ENCODE measurements at places on chromosomes 7 and 10.

DNA sequence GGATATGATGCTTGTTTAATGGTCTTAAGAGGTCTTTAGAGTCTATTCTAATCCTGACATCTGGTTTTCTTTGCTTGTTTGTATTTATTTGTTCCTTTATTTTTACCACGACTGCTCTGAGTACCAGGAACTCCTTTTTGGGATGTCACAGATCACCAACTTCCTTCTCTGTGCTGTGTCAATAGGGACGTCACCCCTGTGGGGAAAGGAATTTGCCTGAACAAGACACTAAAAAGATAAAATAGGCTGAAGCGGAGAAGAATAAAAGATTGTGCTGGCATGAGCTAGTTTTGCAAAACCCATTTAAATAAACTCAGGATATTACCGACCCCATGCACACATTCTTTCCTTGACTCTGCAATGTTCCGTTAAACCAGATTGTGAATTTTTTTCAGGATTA is 27.7 kb downstream of the MGMT start:
- DNase-seq, result no peak

DNA sequence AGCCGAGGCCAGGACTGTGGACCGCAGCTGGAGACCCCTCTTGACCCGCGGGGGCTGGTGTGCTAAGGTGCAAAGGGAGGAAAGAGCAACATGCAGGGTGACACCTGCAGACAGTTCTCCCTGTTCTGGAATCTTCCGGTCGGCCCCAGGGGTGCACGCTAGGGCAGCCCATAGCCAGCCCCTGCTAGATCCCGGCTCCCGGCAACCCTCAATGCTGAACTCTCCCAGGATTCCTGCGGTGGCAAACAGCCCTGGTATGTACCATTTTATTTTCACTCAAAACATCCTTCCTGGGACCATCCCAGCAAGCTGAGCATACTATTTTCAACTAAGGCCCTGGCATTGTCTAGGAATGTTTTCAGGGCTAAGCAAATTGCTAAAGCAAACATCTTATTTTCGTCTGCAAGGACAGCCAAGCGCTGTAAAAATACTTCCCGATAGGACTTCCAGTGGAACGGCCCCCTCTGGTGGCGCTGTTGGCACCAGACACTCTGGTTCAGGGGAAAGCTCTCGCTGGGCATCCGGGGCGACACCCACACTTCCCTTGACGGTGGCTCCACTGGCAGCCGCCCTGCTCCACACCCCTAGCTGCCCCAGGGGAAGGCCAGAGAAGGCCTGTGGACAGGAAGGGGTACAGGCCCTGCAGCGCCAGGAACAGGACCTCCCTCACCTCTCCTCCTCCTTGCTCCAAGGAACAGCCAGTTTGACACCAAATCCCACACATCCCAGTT is 99.4 kb downstream of the CTBP2 start:
- DNase-seq, result peak; percentile 87

DNA sequence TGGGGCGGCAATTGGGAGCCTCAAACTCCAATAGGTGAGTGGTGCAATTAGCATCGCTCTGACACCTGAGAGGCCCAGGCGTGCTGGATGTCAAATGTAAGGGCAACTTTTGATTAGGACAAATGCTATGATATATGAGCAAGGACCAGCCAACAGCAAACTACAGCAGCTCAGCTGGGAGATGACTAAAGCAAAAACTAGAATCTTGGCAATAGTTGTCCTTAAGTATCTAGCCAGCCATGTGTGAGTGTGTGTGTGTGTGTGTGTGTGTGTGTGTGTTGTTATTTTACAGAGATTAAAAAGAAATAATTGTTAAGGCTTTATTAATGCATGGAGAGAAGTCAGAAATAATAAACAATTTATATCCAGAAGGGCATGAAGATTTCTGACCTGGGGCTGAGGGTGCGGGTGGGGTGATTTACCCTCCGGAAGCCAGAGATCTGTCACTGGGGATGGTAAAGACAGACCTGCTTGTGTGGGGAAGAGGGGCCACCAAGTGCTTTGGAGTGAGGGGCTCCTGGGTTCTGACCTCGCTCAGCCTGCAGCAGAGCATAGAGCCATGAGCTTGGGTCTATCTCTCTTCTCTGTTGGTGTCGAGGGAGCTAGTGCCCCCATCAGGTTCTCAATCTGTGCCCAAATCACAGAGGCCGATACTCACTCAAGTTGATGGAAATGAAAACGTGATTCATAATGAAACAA is 77.3 kb downstream of the EMX2 start:
- DNase-seq, result no peak

GRCh38 chr10:82394122-82394521 is 519.1 kb downstream of the NRG3 start:
- no peak for DNase-seq

GRCh38 chr10:46290101-46290886 is 3.5 kb downstream of the ANTXRL start:
- DNase-seq, result no peak

GRCh38 chr10:119135513-119135881 is 30.0 kb downstream of the SFXN4 start:
- peak; percentile 88 for DNase-seq

GRCh38 chr7:127781081-127781480 is 129.1 kb downstream of the SND1 start:
- no peak for DNase-seq

DNA sequence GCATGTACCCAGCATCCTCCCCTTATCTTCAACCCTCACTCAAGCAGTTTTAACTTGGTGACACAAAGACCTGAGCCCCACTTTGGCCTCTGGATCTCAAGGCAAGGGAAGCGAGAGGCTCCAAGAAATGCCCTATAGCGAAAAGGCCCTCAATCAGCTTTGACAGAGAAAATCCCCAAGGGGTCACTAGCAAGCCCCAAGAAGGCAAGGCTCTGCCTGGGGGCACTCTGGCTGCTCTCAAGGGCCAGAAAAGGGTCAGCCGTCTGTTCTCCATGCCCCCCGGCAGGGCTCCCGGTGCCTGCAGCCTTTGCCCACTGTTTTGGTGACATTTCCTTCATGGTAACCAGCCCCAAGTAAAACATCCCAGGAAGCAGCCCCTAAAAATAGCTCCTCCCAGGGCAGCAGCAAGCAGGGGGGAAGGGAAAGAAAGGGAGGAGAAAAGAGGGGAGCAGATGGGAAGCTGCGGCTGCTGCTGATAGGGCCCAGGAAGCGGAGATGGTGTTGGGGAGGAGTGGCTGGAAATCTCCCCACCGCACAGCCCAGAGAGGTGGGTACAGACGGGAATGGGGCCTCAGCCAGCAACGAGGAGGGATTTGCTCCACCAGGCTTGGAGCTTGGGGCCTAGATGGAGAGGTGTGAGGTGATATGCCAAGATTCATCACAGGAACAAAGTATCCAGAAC is 7.1 kb downstream of the CAMK2G start:
- peak; percentile 39 for DNase-seq

- no peak for DNase-seq
These were observed 44.5 kb downstream of the ZWINT start for GRCh38 chr10:56316603-56317002.

GRCh38 chr7:94813917-94814316 is 93.5 kb upstream of the PPP1R9A start:
- no peak for DNase-seq

- DNase-seq, result no peak
These were observed 139.6 kb downstream of the PTPN20 start for GRCh38 chr10:47050618-47051455.

- DNase-seq, result no peak
These were observed 53.9 kb downstream of the ACADSB start for GRCh38 chr10:123062726-123063125.

DNA sequence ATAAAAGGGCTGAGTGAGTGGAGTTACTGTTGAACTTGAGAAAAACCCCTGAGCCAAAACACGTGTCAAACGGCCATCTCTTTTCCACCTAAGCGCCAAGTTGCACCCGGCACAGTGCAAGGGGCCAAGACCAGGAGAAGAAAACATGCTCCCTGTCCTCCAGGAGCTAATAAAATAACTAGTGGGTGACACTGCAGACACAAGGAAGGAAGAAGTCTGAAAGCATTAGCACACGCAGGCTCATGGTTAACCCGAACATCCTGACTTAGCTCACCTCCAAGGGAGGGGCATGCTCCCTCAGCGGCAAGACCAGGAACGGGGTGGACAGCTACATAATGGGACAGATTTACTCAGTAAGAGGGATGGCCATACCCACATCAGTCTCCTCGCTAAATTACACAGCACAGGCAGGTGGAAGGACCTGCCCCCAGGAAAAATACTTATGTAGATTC is 65.0 kb downstream of the PIP4K2A start:
- DNase-seq, result no peak

DNA sequence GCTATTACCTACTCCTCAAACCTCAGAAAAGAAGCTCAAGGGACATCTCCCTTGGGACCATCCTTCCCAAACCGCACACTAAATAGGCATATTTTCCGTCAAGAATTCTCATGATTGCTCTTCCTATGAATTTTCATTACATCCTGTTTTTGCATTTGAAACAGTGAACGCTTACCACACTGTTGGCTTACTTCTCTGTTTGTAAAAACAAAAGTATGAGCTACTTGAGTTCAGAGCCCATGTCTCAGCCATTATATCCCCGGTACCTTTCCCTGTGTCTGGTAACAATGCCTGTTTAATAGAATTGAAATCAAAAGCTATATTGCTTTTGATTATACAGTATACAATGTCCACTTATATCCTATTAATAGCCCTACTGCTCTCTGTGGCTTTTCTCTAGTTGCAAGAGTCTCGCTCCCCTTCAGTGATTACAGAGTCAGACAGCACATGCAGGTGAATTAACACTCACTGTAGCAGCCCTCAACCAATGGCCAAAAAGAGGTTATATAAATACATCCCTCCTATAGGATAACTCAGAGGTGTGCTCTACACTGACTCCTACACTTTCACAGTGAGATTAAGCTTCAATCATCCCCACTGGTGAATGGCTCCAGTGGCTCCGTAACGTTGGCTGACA is 264.4 kb downstream of the SORCS1 start:
- DNase-seq, result no peak

DNA sequence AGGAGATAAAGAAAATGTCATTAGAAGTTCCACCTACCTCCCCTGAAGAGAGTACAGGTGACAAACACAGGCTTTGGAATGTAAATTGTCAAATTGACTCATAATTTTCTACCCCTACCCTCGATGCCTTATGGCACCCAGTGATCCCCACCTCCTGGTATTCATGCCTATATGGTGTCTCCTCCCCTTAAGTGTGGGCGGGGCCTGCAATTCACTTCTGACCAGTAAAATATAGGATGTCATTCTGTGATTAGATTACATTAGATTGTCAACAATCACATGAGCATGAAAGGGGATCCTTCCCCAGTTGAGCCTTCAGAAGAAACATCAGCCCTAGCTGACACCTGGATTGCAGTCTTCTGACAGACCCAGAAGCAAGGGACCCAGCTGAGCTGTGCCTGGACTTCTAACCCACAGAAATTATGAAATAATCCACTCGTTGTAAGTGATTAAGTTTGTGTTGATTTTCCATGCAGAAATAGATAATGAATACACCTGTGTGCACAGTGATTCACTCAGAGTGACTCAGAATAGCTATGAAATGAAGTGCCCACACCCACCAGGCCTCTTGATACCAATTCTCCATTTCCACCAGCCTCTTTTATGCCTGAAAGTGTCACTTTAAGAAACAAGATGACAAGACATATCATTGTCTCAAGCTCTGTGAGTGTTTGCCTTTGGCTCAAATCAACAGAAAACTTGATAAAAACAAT is 8.5 kb upstream of the SLC39A12 start:
- DNase-seq, result no peak

GRCh38 chr7:143408252-143408685 is 387 bp downstream of the EPHA1 start:
- DNase-seq, result no peak

DNA sequence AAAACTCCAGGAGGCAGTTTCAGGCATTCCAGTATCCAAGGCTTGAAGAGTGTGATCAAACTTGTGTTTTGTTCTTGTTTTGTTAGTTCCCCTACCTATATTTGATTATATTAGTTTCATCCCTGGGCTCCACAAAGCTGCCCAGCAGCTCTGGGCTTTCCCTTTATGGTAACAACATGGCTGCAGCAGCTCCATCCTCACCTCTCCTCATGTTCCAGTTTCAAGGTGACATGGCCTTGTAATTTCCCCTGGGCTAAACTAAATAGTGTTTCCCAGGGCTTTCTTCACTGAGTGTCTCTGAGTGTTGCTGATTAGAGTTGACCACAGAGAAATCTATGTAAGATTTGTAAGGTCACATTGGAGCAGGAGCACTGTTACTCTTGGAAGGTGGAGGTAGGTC is 83.4 kb downstream of the MACC1 start:
- no peak for DNase-seq

- peak; percentile 37 for DNase-seq
These were observed 113.0 kb downstream of the LRMDA start for GRCh38 chr10:75544386-75544785.

DNA sequence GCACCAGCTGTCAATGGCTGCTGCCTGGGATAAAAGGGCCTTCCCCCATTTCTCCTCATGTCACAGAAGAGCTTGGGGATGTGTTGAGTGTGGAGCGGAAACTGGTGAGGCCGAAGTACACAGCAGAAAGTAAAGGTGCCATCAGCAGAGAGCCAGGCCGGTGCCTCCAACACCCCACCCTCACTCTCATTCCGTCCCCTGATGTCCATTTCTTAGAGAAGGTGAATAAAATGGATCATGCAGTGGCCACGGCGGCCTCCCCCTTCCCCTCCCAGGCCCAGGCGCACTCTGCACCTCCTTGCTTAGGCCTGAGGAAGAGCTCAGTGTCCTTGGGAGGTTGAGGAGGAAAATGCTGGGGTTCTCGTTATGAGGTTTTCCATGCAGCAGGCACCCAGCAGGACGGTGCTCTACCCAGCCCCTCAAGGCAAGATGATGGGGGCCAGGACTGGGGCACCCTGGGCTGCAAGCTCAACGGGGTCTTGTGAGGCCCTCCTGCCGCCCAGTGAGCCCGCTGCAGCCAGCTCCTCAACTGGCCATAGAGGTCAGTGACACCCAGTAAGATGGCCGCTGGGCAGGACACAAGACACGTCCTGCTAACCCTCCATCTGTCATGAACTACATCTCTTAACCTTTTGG is 163.9 kb downstream of the ADARB2 start:
- no peak for DNase-seq

- no peak for DNase-seq
These were observed 90.5 kb upstream of the CSTF2T start for GRCh38 chr10:51789903-51790302.

DNA sequence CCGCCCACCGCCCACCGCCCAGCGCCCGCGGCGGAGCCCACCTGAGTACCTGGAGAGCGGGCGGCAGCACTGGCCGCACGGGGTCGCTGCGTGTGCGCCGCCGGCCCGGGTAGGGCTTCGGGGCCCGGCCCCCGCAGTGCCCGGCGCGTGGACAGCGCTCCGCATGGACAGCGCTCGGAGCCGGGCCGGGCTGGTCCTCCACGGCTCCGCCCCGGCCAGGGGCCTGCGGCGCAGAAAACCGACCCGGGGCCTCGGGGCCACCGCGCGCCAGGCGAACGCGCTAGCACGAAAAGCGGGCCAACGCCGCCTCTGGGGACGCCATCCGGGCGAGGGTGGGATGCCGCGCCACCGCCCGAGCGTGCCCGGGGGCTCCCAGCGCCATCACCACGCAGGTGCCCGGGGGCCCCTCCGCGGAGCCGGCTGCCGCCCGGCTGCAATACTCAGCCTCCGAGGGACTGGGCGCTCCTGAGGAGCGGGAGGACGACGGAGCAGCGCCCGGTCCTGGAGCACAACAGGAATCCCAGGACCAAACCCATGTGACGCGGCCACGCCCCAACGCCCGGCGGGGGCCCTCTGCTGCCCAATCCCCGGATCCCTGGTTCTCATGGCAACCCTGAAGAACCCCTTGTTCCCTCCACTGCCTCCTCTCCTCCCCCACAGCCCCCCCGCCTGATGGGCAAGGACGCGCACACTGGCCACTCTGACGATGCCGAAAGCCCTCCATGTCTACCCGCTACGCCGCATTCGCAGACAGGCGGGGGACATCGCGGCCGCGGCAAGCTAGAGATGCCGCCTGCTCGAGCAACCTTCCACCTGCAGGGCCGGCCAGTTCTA is at the start of gene GRB10:
GRB10 (minus strand) TSS at position 522 of the 834 bp plus-strand sequence. CDS start 50,574 bp downstream, outside the sequence.
- peak; percentile 38 for DNase-seq

GRCh38 chr10:42971251-42971599 is 105.6 kb upstream of the RET start:
- no peak for DNase-seq

All from hematopoietic multipotent progenitor cell treated with erythropoietin and hydrocortisone succinate and interleukin-3 and kit ligand, for 4 days (in vitro differentiated cells).